ENCODE measurements at places on chromosomes 5 and 9. TPM values are rescaled to one million over a fixed set of nuclear protein-coding genes. Genes with fewer than 3 reads are reported as not detected.

The ADGRD2 gene
- total RNA-seq, result not detected

The PDE8B gene
- 5.3 TPM for total RNA-seq

The PCDHB9 gene
- total RNA-seq, result 3.0 TPM

The ZNF883 gene
- 0.89 TPM for total RNA-seq

The MORN5 gene
- 7.7 TPM for total RNA-seq

The ROR2 gene
- total RNA-seq, result 3.8 TPM

The SLCO6A1 gene
- not detected for total RNA-seq

The SARDH gene
- 3.4 TPM for total RNA-seq

The STPG3 gene
- 0.38 TPM for total RNA-seq
